ENCODE measurements at places on chromosomes 4 and X.

- no peak for DNase-seq
Observed at GRCh38 chr4:138400543-138400942, 158.4 kb upstream of the SLC7A11 start.

- DNase-seq = no peak
Observed at GRCh38 chrX:117274965-117275364, 812.2 kb upstream of the CT83 start.

DNA sequence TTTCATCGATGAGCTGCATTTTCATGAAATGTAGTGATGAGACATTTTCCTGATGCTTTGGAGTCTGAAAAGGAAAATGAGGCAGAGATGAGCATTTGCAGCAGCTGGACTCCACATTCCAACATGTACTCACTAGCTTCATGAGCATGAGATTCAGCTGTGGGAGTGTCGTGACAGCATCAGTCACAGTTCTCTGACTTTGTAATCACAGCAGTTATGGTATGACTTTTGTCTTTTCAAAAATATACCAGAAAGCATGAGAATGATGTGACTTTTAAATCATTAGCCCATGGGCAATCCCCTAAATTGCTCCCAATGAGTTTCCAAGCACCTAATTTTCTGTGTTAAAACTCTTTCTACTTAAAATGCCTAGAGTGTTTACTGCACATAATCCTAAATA is 18.3 kb upstream of the MSL3 start:
- no peak for DNase-seq

DNA sequence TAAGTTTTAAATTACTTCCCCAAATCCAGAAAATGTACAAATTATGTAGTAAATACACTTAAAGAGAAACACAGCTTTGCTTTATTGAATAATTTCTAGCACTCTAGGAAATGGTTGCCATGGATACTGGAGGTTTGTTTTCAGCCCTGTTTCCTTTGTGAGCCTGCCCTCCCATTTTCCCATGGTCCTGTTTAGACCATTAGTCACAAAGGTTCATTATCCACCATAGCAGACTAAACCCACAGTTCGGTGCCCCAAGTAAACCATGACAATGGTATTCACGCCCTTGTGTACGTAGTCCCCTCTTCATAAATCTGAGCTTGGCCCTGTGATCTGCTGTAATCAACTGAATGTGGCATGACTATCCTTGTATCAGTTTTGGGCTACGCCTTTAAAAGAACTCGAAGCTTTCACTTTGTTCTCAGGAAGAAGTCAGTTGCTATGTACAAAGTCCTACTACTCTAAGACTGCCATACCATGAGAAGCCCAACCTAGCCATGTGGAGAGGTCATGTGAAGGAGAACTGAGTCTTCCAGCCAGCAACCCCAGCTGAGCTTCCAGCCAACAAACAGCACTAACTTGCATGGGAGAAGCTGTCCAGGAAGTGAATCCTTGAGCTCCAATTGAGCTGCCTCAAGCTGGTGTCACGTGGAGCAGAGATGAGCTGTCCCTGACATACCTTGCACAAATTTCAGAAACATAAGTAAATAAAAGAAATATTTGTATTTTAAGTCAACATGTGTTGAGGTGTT is 300.4 kb downstream of the LDB2 start:
- DNase-seq = no peak

GRCh38 chr4:87030124-87030523 is 95.3 kb downstream of the AFF1 start:
- no peak for DNase-seq

DNA sequence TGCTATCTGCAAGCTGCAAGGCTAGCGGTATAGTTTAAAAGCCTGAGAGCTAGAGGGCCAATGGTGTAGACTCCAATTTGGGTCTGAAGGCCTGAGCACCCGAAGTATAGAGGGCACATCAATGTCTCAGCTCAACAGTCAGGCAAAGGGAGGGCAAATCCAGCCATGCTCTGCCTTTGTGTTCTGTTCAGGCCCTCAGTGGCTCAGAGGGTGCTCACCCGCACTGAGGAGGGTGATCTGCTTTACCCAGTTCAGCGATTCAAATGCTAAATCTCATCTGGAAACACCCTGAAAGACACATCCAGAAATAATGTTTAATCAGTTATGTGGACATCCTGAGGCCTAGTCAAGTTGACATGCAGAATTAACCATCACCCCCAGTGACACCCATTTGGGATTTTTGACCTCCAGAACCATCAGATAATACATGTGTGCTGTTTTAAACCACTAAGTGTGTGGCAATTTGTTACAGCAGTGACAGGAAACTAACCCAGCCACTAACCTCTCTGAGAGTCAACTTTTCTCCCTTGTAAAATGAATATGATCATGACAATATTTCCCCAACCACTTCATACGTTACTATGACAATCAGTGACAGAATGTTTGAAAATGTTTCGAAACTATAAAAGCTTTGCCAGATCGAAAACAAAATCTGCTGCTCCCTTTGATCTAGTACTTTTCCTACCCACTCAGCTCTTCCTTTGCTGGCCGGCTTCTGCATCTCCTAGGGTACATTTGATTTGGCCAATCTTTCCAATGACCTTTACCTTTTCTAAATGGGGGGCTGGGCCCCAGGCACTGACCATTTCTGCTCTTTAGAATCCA is 8.4 kb upstream of the TBL1X start:
- no peak for DNase-seq

- no peak for DNase-seq
Observed at GRCh38 chr4:168585168-168586091, 88.6 kb downstream of the PALLD start.

DNA sequence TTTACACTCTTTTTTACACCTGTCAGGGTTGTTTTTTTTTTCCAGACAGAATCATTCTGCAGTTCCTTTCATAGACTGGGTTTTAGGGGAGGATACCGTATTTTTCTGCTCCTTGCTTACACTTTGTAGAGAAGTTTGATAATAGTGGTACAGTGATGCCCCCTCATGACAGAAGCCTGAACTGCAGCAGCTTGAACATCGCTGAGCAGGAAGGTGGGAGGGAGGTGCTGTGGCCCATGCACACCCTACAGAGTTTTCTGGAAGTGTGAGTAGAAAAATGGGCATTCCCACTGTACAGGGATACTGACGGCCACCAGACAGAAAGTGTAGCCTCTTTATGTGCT is 54.5 kb downstream of the RAB40A start:
- peak; percentile 33 for DNase-seq

DNA sequence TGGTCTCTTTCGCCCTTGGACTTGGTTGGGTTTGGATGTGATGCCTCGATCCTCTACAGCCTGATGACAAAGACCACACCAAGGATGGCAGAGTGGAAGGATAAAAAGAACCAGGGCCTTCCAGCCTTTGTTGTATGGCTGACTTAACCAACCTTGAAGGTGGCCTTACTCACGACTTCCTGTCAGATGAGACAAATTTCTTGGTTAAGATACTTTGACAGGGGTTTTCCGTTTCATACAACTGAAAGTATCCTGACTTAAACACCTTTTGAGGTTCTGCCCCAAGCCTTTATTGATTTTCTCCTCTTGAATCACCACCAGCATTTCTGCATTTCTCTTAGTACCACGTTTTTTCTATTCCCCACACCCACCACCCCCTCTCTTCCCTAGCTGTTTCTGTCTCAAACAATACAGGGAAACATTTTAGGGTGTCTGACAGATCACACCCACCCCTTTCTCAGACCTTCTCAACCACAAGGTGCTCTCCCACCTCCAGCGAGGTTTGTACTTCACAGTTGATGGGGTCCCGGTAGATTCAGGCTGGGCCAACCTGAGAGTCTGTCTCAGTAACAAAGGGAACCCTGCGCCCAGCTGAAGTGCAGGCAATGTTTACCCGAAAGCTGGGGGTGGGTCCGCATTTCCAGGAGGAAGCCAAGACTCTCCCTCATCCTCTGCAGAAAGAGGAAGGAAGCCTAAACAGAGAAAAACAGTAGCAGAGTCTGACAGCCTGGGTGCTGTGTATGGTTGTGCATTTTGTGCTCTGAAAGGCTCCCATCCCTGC is 5.0 kb upstream of the TSPAN5 start:
- DNase-seq = no peak

- DNase-seq = no peak
Observed at GRCh38 chr4:183657564-183657963, 1.4 kb downstream of the RWDD4 start.

GRCh38 chrX:136586386-136586785 is 54.4 kb downstream of the VGLL1 start:
- DNase-seq = no peak

- DNase-seq = no peak
Observed at GRCh38 chr4:55758066-55758465, 61.5 kb upstream of the EXOC1L start.

GRCh38 chrX:85244450-85245211 is 840 bp downstream of the ZNF711 start:
- DNase-seq = no peak

- DNase-seq = no peak
Observed at GRCh38 chr4:149113804-149114430, 671.7 kb upstream of the NR3C2 start.

DNA sequence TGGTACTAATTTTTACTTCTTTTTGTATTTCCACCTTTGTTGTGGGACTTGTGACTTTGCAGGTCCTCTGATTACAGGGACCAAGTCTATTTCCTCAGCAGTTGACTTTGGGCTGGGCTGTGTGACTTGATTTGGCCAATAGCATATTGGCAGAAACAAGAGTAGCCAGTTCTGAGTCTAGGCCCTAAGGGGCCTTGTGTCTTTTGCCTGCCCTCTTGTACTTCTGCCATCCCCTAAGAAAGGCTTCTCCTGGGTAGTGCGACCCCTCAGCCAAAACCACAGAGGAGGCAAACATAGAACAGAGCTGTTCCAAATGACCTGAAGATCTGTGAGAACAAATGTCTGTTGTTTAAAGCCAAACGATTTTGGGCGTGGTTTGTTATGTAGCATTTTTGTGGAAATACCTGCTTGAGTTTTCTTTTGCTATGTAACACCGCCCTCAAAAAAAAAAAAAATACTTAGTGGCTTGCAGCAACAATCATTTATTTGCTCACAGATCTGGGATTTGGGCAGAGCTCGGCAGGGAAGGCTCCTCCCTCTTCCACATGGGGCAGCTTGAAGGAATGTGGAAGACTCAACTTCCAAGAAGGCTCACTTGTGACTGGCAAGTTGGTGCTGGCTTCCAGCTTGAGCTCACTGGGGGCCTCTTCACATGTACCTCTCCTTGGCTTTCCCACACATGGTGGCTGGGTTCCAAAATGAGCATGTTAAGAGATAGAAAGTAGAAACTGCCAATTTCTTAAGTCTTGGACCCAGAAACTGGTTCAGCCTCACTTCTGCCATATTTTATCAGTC is 423.0 kb upstream of the CNKSR2 start:
- no peak for DNase-seq

- DNase-seq = no peak
Observed at GRCh38 chr4:165758086-165758485, 115.0 kb upstream of the TLL1 start.

DNA sequence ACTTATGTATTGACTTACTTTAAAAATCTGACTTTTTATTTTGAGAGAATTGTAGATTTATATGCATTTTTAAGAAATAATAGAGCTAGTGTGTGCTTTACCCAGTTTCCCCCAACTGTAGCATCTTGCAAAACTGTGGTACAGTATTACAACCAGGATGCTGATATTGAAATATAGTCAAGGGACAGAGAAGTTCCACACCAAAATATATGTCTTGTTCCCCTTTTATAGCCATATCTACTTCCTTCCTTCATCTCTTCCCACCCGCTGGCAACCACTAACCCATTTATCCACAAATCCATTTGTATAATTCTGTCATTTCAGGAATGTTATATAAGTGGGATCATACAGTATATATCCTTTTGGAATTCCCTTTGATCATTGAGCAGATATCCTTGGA is 16.8 kb downstream of the KDM6A start:
- no peak for DNase-seq

GRCh38 chr4:169059306-169060211 is 49.5 kb upstream of the CBR4 start:
- no peak for DNase-seq

DNA sequence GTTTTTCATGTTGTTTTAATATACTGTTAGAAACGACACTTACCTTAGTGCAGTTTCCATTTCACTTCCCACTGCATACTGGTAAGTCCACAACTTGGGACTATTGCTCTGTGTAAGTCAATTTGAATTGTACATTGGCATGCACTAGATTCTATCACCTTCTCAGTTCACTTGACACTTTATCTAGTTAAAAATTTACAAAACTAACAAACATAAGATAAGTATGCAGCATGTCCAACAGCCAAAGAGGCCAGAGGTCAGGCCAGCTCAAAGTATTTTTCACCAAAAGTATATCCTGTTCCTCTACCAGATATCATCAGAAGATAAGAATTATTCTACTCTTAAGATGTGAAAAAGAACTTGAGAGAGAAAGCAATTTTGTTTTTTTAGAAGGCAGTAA is 75.9 kb downstream of the QRFPR start:
- no peak for DNase-seq

DNA sequence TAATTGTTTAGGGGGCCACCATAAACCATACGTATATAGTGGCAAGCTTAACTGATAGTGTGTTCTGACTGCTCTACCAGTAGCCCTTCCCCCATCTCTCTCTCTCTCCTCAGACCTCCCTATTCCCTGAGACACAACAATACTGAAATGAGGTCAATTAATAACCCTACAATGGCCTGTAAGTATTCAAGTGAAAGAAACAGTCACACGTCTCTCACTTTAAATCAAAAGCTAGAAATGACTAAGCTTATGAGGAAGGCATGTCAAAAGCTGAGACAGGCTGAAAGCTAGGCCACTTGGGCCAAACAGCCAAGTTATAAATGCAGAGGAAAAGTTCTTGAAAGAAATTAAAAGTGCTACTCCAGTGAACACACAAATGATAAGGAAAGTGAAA is 78.0 kb downstream of the PRDM5 start:
- no peak for DNase-seq

GRCh38 chrX:86237482-86237881 is 89.2 kb downstream of the DACH2 start:
- no peak for DNase-seq

- no peak for DNase-seq
Observed at GRCh38 chrX:74540635-74541249, 73.7 kb downstream of the RLIM start.

GRCh38 chr4:15150631-15151030 is 148.3 kb downstream of the CPEB2 start:
- no peak for DNase-seq

- DNase-seq = no peak
Observed at GRCh38 chr4:73822389-73822788, 14.1 kb upstream of the CXCL6 start.

- no peak for DNase-seq
Observed at GRCh38 chr4:72875138-72875537, 194.4 kb downstream of the COX18 start.

DNA sequence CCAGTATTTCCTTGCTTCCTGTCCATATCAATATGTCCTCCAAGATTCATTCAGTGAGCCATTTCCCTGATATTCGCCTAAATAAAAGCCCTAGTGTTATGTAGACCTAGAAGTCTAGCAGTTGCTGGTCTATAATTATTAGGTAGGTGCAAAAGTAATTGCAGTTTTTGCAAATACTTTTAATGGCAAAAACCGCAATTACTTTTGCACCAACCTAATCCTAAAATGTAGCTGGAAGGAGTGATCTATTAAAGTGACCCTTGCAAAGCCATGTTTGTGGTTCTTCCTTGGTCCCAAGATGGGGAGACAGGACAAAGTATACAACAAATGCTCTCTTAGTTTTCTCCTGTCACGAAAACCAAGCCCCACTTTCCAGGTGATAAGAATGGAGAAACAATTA is 193.0 kb downstream of the IDS start:
- no peak for DNase-seq

Measured in activated T-helper 1 cell treated with anti-CD3 and anti-CD28 coated beads, Interleukin-2, amount 50 U/mL, for 16 hours (primary cell).